Stimulated activated CD8-positive, alpha-beta memory T cell treated with anti-CD3 and anti-CD28 coated beads, Interleukin-15, amount 100 ng/mL, for 48 hours (primary cell): ENCODE measurements at places on chromosomes 4 and X.

DNA sequence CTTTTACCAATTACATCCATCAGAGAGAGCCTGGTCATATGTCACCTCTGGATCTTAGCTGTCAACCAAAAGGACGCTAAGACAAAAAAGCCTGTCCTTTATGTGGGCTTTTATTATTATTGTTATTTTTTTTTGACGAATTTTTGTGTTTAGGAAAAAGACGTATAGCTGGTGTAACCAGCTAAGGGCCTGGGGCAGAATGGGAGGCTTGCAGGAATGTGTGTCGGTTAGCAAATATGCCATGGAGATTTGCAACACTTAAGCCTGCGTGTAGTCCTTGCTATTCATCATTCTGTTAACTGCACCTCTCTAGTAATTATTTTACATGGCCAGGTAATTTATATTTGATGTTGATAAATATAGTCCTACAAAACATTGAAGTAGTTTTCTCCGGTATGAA is 93.5 kb downstream of the TACR3 start:
- no peak for DNase-seq

GRCh38 chr4:110704748-110705439 is 82.0 kb upstream of the PITX2 start:
- no peak for DNase-seq

DNA sequence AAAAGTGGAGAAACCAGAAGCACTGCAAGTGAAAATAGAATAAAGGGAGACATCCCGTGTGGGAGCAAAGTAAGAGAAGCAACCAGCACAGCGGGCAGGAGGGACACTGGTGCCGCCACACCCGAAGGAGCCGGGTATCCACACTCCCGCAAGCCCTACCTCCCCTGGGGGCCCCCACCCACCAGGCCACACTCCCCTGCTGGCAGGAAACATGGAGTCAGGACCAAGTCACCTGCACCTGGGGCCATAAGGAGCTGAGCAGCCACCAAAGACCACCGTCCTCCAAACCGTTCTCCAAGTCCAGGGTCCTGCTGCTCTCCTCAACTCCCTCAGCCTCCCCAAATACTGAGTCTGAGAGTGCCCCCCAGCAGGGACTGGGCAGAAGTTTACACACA is 30.5 kb downstream of the FGFRL1 start:
- no peak for DNase-seq

- DNase-seq: no peak
Observed at GRCh38 chr4:48720459-48720858, 59.6 kb downstream of the FRYL start.

- no peak for DNase-seq
Observed at GRCh38 chr4:121800638-121800960, 524 bp upstream of the EXOSC9 start.
